ENCODE measurements at places on chromosomes 7 and 10. TPM values are rescaled to one million over a fixed set of nuclear protein-coding genes. Genes with fewer than 3 reads are reported as not detected.

Gene TWIST1
- 7.5 TPM for total RNA-seq

GRCh38 chr10:62582804-62583208, 208.6 kb downstream of the ZNF365 start:
- no peak for DNase-seq
- H3K27me3 ChIP-seq, result peaks cover 11% of the 10 kb centered on the region
- H3K4me1 ChIP-seq, result peaks cover 4% of the 10 kb centered on the region

Gene MEOX2
- not detected for total RNA-seq

- no peaks in the 10 kb centered on the region for H3K36me3 ChIP-seq
- no peak for DNase-seq
- no peaks in the 10 kb centered on the region for H3K27me3 ChIP-seq
- H3K4me1 ChIP-seq, result no peaks in the 10 kb centered on the region
These were observed 23.9 kb downstream of the RNF133 start for GRCh38 chr7:122675011-122675410.

- no peak for DNase-seq
- no peak overlapping the region for H3K27ac ChIP-seq
- no peak overlapping the region for H3K4me3 ChIP-seq
- H3K27me3 ChIP-seq, result no peaks in the 10 kb centered on the region
- no peaks in the 10 kb centered on the region for H3K4me1 ChIP-seq
These were observed 80.3 kb downstream of the KIAA1217 start for GRCh38 chr10:24289235-24289634.

Gene C7orf57
- 0.14 TPM for total RNA-seq

DNA sequence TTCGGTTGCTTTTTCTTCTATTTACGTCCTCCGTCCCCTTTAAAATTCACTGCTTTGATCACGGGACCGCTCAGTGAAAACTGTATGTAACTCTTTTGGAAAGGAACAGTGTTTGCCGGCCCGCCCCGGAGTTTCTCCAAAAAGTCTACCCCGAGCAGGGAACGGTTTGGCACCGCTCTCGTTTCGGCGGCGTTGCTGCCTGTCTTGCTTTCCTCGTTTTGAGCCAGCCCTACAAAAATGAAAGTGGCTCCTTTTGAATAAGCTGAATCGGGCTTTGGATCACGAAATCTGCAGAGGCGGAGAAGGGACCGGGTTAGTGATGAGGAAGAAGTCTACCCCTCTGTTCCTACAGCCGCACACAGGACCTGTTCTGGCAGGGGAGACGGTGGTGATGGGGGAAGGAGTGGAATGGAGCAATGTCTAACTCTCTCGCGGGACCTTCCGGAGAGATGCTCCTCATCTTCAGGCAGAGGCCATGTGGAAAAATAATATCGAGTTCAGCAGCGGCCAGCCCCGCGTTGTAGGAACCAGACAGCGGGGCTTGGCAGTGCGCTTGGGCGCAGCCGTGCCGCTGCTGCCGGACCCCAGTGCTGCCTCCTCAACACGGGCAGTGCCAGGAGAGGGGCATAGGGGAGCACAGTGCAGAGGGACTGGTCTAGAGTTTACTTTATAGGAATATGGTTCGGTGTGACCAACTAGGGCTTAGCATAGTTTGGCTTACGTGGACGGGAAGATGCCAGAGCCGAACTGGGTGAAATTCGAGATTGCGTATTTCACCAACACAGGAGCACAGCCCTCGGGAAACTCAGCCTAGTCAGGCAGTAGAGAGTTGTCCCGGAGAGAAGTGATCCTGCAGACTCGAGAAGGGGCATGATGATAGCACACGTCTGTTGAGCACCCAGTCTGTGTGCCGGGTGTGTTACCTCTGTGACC, 1.4 kb downstream of the HTRA1 start:
- H3K27ac ChIP-seq, result no peak overlapping the region
- peaks cover 2% of the 10 kb centered on the region for H3K4me1 ChIP-seq
- no peaks in the 10 kb centered on the region for H3K36me3 ChIP-seq
- peak overlapping the region; percentile 60 for H3K4me3 ChIP-seq

Gene EPO
- not detected for total RNA-seq

- peaks cover 23% of the 10 kb centered on the region for H3K27me3 ChIP-seq
- no peak overlapping the region for H3K4me3 ChIP-seq
- DNase-seq, result peak; percentile 63
- H3K27ac ChIP-seq, result peak overlapping the region; percentile 1
- no peaks in the 10 kb centered on the region for H3K36me3 ChIP-seq
These were observed 81.0 kb upstream of the PRSS58 start for GRCh38 chr7:142338633-142339501.

Gene SORCS3
- not detected for total RNA-seq

DNA sequence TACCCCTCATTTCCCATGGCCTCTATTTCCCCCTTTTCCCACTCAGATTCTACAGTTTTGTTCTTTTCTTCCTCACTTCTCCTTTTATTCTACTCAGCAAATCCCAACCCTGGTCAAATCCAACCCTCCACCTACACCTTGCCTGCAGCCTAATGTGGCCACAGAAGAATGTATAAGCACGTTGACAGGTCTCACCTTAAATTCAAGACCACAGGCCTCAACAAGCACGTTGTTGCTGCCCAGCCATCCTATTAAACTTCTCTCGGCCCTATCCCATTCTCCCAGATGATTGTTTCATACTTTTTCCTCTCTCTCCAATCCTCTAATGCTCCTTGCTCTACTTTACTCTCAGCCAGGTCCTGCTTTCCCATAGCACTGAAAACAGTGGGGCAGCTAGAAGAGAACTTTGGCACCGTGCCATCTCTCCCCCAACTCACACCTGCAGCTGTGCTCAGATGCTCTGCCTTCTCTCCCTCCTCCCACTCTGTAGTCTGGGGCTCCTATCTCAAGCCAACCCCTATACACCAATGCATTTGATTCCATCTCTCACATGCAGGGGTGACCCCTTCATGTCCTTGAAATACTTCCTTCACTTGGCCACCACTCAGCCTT, 6.8 kb upstream of the EIF3A start:
- H3K4me3 ChIP-seq, result no peak overlapping the region
- H3K27ac ChIP-seq, result no peak overlapping the region
- peaks cover 38% of the 10 kb centered on the region for H3K4me1 ChIP-seq
- peaks cover 2% of the 10 kb centered on the region for H3K36me3 ChIP-seq

- DNase-seq, result no peak
- no peaks in the 10 kb centered on the region for H3K27me3 ChIP-seq
- no peak overlapping the region for H3K27ac ChIP-seq
- no peak overlapping the region for H3K4me3 ChIP-seq
These were observed 39.6 kb upstream of the KCND2 start for GRCh38 chr7:120233338-120233737.

DNA sequence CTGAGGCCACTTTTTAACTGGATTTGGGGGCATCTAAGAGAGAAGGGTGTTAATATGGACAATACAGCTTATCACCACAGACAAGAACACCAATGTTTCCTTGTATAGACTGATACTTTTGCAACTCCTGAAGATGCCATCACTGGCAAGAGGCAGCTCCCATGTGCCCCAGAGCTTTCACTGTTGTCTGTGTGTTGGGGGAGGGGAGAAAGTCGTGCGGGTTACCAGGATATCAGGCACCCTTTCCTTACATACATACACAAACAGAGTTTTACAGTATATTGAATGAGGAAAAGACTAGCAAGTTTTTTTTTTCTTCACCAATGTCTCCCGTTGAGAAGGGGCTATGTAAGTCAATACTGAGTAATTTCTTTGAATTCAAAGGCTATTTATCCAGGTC, 4.1 kb upstream of the DLX6 start:
- no peak for DNase-seq
- no peak overlapping the region for H3K4me3 ChIP-seq
- no peaks in the 10 kb centered on the region for H3K36me3 ChIP-seq

GRCh38 chr10:117175215-117175900, 21.9 kb upstream of the KCNK18 start:
- H3K4me1 ChIP-seq, result peaks cover 18% of the 10 kb centered on the region
- peak overlapping the region; percentile 84 for H3K4me3 ChIP-seq
- no peak overlapping the region for H3K27ac ChIP-seq
- H3K27me3 ChIP-seq, result peaks cover 31% of the 10 kb centered on the region

Gene DNAAF5
- total RNA-seq, result 49.4 TPM
